ENCODE measurements at places on chromosomes 3 and 15. TPM values are rescaled to one million over a fixed set of nuclear protein-coding genes. Genes with fewer than 3 reads are reported as not detected.

CXCR6 gene
- not detected for total RNA-seq

TMCO5A gene
- not detected for total RNA-seq

TPRG1 gene
- 0.16 TPM for total RNA-seq

FMN1 gene
- total RNA-seq = 0.38 TPM

CDHR4 gene
- 0.24 TPM for total RNA-seq

CHRNA3 gene
- total RNA-seq = 0.45 TPM

OTOL1 gene
- total RNA-seq = not detected

POLQ gene
- 6.7 TPM for total RNA-seq

IQGAP1 gene
- total RNA-seq = 236 TPM

MORC1 gene
- 0.02 TPM for total RNA-seq

UNC13C gene
- total RNA-seq = not detected

ULK4 gene
- 4.9 TPM for total RNA-seq

IL17RD gene
- 1.2 TPM for total RNA-seq

STRA6 gene
- 66.5 TPM for total RNA-seq

DENND6A gene
- total RNA-seq = 9.2 TPM

ADCY5 gene
- total RNA-seq = 0.45 TPM

TEX55 gene
- total RNA-seq = not detected

ASB14 gene
- not detected for total RNA-seq

ACAD9 gene
- 22.9 TPM for total RNA-seq

PTPRG gene
- 2.6 TPM for total RNA-seq

CHRNA5 gene
- 30.7 TPM for total RNA-seq

HCLS1 gene
- total RNA-seq = not detected

IREB2 gene
- total RNA-seq = 34.7 TPM

OXTR gene
- 8.9 TPM for total RNA-seq

CAMP gene
- total RNA-seq = not detected

SCAANT1 gene
- not detected for total RNA-seq

GAP43 gene
- total RNA-seq = 0.09 TPM

SAMD7 gene
- total RNA-seq = not detected

TRIM71 gene
- not detected for total RNA-seq

HMG20A gene
- total RNA-seq = 26.9 TPM

DUOXA1 gene
- 0.03 TPM for total RNA-seq

MKRN3 gene
- total RNA-seq = 1.1 TPM

VEPH1 gene
- total RNA-seq = 0.25 TPM

ANP32A gene
- total RNA-seq = 277 TPM

SYNM gene
- total RNA-seq = 36.1 TPM

CAND2 gene
- 0.27 TPM for total RNA-seq

GRIP2 gene
- total RNA-seq = 1.5 TPM

POC1A gene
- 15.8 TPM for total RNA-seq

CAMKV gene
- total RNA-seq = 0.29 TPM

GOLGA8O gene
- total RNA-seq = 0.27 TPM

CCDC39 gene
- total RNA-seq = not detected

AADACL2 gene
- not detected for total RNA-seq

EPHA3 gene
- not detected for total RNA-seq

NDN gene
- total RNA-seq = 0.07 TPM

EPB42 gene
- total RNA-seq = not detected

PLA2G4E gene
- total RNA-seq = not detected

TIMP4 gene
- 10.8 TPM for total RNA-seq
